ENCODE measurements at places on chromosomes 5 and 9. TPM values are rescaled to one million over a fixed set of nuclear protein-coding genes. Genes with fewer than 3 reads are reported as not detected.

FGF18 gene
- not detected for total RNA-seq

SLCO6A1 gene
- not detected for total RNA-seq

CCL27 gene
- total RNA-seq: not detected

SRD5A1 gene
- 53.5 TPM for total RNA-seq

LHX3 gene
- total RNA-seq: not detected

MARCOL gene
- not detected for total RNA-seq

NKD2 gene
- 0.17 TPM for total RNA-seq

GCNT4 gene
- 0.79 TPM for total RNA-seq
